HCT116 (cell line): ENCODE measurements at places on chromosomes 6 and 20. TPM values are rescaled to one million over a fixed set of nuclear protein-coding genes. Genes with fewer than 3 reads are reported as not detected.

DNA sequence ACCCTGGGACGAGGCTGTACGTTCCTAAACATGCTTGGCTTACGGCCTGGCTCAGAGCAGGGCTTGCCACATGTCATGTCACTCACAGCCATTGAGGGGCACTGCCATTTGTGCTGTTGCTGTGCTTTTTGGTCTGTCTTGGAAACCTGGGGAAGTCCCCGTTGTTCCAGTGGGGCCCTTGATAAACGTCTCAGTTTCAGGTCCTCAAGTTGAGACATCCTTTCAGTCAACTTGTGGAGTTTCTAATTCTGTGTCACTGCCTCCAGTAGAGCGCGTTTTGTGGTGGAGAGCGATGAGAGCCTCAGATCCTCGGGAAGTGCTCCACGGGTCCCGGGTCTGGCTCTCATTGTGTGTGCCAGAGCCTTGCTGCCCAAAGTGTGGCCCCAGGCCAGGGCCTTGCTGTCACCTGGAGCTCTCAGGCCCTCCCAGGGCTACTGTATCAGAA lies 43.0 kb upstream of the CCR6 start:
- no peak overlapping the region for H3K27ac ChIP-seq
- no peak overlapping the region for H3K4me3 ChIP-seq
- DNase-seq, result no peak
- H3K4me1 ChIP-seq, result no peaks in the 10 kb centered on the region
- peaks cover 10% of the 10 kb centered on the region; the same call in 1 of the 2 replicates for H3K27me3 ChIP-seq

The C6orf52 gene
- total RNA-seq, result 3.9 TPM

GRCh38 chr6:148396411-148396810 lies 53.8 kb downstream of the SASH1 start:
- H3K27me3 ChIP-seq, result no peaks in the 10 kb centered on the region
- H3K36me3 ChIP-seq, result no peaks in the 10 kb centered on the region
- DNase-seq, result no peak
- H3K4me3 ChIP-seq, result no peak overlapping the region

The RSPO3 gene
- not detected for total RNA-seq

DNA sequence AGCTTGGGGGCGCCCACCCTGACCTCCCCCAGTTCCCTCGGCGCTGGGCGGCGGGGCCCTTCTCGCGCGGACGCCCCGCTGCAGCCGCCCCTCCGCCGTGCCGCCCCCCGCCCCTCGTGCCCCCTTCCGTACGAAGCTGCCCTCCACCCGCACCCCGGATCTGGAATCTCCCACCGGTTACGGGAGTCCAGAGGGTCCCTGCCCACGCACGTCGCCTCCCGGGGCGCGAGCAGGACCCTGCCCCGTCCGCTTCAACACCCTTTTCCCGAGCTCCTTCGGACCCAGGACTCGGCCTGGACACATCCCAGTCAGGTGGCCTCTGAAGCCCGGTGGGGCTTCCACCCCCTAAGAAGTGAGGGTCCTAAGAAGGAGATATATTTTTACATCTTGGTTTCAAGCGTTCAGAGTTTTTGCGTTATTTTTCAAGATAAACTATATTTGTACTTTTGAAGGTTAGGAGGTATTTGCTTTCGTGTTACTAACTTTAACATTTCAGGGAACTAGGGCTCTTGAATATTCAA lies 506 bp downstream of the ARFGAP1 start:
- peak overlapping the region; percentile 98 for H3K4me3 ChIP-seq
- no peaks in the 10 kb centered on the region for H3K27me3 ChIP-seq
- peaks cover 24% of the 10 kb centered on the region for H3K36me3 ChIP-seq

The RGS19 gene
- 21.4 TPM for total RNA-seq

The PLN gene
- total RNA-seq, result not detected

The LGSN gene
- total RNA-seq, result 0.30 TPM

DNA sequence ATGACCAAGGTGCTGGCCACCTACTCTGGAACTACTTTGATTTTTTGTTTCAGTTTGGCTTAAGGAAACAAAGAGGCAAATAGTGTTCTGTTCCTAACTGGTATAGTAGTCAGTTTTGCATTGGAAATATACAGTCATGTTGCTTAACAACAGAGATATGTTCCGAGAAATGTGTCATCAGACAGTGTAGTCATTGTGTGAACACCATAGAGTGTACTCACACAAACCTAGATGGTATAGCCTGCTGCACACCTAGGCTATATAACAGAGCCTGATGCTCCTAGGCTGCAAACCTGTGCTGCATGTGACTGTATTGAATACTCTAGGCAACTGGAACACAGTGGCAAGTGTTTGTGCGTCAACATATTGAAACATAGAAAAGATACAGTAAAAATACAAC lies 80.4 kb downstream of the ARID1B start:
- no peaks in the 10 kb centered on the region for H3K27me3 ChIP-seq
- H3K27ac ChIP-seq, result no peak overlapping the region
- no peak overlapping the region for H3K4me3 ChIP-seq
- DNase-seq, result no peak
- no peaks in the 10 kb centered on the region for H3K36me3 ChIP-seq
- H3K4me1 ChIP-seq, result no peaks in the 10 kb centered on the region

- H3K27me3 ChIP-seq, result no peaks in the 10 kb centered on the region
- no peaks in the 10 kb centered on the region for H3K36me3 ChIP-seq
- DNase-seq, result no peak
- no peaks in the 10 kb centered on the region for H3K4me1 ChIP-seq
- H3K4me3 ChIP-seq, result no peak overlapping the region
Observed at GRCh38 chr6:119929121-119929520, 579.6 kb upstream of the MAN1A1 start.

GRCh38 chr6:31968326-31968725 lies 3.6 kb downstream of the DXO start:
- no peak overlapping the region for H3K27ac ChIP-seq
- H3K36me3 ChIP-seq, result peaks cover 39% of the 10 kb centered on the region; the same call in 1 of the 2 replicates
- H3K4me1 ChIP-seq, result peaks cover 21% of the 10 kb centered on the region
- no peak overlapping the region for H3K4me3 ChIP-seq
- H3K27me3 ChIP-seq, result no peaks in the 10 kb centered on the region

- no peak overlapping the region for H3K4me3 ChIP-seq
- H3K36me3 ChIP-seq, result no peaks in the 10 kb centered on the region
- DNase-seq, result no peak
- no peak overlapping the region for H3K27ac ChIP-seq
- no peaks in the 10 kb centered on the region for H3K27me3 ChIP-seq
- H3K4me1 ChIP-seq, result peaks cover 9% of the 10 kb centered on the region
Observed at GRCh38 chr20:32249030-32249738, 28.3 kb upstream of the KIF3B start.

GRCh38 chr6:3661390-3661789 lies 90.1 kb downstream of the PXDC1 start:
- no peak overlapping the region for H3K4me3 ChIP-seq
- H3K36me3 ChIP-seq, result no peaks in the 10 kb centered on the region
- no peak for DNase-seq
- H3K27ac ChIP-seq, result no peak overlapping the region
- no peaks in the 10 kb centered on the region for H3K27me3 ChIP-seq

The SLC24A3 gene
- total RNA-seq, result not detected

DNA sequence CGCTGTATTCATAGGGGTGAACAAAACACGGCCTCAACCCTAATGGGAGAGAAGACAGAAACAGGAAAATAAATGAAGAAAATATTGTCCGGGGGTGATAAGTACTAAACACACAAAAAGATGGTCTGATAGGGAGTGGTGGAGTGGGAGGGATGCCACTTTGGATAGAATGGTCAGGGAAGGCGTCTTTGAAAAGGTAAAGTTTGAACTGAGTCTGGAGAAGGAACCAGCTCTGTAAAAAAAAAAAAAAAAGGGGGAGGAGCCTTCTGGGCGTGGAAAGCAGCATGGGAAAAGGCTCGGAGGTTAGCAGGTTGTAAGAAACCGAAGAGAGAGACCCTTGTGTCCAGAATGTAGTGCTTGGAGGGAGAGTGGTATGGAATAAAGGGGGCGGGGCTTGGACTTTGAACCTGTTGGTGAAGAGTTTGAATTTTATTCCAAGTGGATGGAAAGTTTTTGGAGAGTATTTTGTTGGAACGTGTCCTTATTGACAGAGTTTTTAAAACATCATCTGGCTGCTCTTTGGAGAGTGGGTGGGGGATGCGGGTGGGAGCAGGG lies 1.8 kb downstream of the CHMP4B start:
- peaks cover 8% of the 10 kb centered on the region for H3K4me1 ChIP-seq
- peak overlapping the region; percentile 87 for H3K4me3 ChIP-seq
- no peaks in the 10 kb centered on the region for H3K27me3 ChIP-seq

- H3K27ac ChIP-seq, result no peak overlapping the region
- H3K4me1 ChIP-seq, result no peaks in the 10 kb centered on the region
- no peak overlapping the region for H3K4me3 ChIP-seq
- H3K36me3 ChIP-seq, result no peaks in the 10 kb centered on the region
- no peak for DNase-seq
- H3K27me3 ChIP-seq, result 0 out of 2 replicates have a peak, but pooled peaks cover 4% of the 10 kb centered on the region
Observed at GRCh38 chr6:167797011-167797471, 29.7 kb upstream of the AFDN start.

- no peak overlapping the region for H3K27ac ChIP-seq
- H3K27me3 ChIP-seq, result no peaks in the 10 kb centered on the region
- DNase-seq, result no peak
- H3K4me1 ChIP-seq, result no peaks in the 10 kb centered on the region
- no peaks in the 10 kb centered on the region for H3K36me3 ChIP-seq
Observed at GRCh38 chr6:160141001-160141726, 19.5 kb downstream of the SLC22A1 start.

DNA sequence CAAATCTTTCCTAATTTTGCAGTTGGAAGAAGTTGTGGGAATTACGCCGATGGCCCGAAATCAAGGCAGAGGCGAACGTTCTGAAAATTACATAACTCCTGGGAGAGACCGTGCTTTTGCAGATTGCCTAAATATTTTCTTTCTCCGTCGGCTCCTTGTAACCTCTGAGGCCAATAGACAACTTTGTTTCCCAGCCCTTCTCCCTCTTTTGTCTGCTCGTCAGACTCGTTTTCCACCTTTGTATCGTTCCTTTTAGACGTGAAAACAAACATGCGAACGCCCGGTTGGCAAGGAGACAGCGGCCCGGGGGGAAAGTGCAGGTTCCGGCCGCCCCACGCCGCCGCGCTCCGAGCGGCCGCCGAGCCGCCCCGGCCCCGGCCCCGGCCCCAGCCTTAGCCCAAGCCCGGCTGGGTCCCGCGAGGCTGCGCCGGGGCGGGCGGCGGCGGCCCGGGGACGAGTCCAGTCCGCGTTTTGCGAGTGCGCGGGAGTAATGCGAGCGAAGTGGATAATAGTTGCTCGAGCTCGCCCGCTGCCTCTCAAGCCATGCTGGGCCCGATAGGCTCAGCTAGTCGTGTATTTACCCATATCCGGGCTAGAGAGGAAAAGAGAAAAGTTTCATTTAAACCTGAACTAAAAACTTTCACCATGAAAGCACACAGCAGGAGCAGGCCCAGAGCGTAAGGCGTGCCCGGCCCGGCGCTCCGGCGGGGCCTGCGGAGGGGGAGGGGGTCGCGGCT lies at the start of gene ARID1B:
Gene ARID1B, plus strand, starts transcription at position 539 of the 737 bp plus-strand sequence. CDS start 303 bp downstream, outside the sequence.
- peak within 1 kb of the TSS; percentile 77 for H3K4me3 ChIP-seq
- no peak for DNase-seq
- peaks cover 40% of the 10 kb centered on the region for H3K4me1 ChIP-seq
- no peaks in the 10 kb centered on the region for H3K27me3 ChIP-seq
- no peaks in the 10 kb centered on the region for H3K36me3 ChIP-seq
- H3K27ac ChIP-seq, result peak within 1 kb of the TSS; percentile 95

DNA sequence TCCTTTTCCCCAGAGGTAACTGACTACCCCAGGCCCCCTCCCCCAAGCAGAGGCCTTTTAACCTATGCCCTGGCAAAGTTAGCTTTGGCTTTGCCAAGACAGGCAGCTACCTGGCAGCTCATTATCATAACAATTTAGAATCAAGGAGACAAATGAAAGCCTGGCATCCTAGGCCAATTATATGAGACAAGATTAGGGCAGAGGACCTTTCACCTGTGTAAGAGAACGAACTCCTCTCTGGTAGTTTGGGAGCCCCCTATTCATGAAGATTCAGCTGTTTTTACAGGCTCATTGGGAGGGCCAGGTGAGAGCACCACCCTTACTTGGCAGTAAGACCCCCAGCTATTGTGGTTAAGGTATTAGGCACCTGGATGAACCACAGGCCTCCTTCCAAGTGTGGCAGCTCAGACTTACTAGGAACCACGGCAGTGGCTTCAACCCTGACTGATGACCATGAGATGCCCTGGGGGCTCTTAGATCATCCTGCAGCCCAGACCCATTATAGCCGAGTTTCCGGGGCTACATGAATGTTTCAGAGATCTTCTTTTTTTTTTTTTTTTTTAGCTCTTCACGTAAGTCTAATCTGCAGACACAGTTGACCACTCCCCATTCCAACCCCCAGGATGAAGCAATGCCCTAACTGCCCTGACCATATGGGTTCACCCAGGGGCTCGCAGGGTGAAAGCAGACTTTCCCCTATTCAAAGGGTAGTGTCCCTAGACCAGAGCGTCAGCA lies 56.2 kb downstream of the RAB44 start:
- H3K27ac ChIP-seq, result no peak overlapping the region
- H3K4me3 ChIP-seq, result no peak overlapping the region
- H3K4me1 ChIP-seq, result peaks cover 7% of the 10 kb centered on the region; the same call in 1 of the 2 replicates
- no peaks in the 10 kb centered on the region for H3K36me3 ChIP-seq
- DNase-seq, result no peak

DNA sequence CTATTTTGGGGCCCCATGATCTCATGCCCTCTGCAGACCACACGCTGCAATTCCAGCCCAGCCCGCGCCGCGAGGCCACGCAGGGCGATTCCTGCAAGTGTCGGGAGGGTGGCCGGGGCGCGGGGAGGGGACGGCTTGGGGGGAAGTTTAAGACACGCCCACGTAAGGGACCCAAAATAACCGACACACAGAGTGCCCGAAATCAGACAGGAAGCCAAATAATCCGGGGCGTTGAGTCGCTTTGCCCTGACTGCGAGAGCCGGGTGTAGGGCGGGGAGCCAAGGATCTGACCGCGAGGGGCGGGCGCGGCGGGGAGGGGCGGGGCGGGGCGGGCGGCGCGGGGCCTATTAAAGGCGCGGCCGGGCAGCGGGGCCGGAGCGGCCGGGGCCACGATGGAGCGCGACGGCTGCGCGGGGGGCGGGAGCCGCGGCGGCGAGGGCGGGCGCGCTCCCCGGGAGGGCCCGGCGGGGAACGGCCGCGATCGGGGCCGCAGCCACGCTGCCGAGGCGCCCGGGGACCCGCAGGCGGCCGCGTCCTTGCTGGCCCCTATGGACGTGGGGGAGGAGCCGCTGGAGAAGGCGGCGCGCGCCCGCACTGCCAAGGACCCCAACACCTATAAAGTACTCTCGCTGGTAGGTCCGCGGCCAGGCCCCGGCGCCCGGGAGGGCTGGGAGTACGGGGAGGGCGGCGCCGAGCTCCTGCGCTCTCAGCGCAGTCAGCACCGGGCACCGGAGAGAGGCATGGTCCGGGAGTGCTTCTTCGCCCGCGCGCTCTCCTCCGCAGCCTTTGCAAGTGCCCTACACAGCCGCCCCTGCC lies at the start of gene ENPP1:
Gene ENPP1, plus strand, starts transcription at position 377 of the 816 bp plus-strand sequence. Its CDS starts 16 bp downstream, at position 393.
- peak; percentile 21 for DNase-seq
- H3K36me3 ChIP-seq, result no peaks in the 10 kb centered on the region
- peak within 1 kb of the TSS; percentile 64 for H3K4me3 ChIP-seq
- peak within 1 kb of the TSS; percentile 38; the same call in 1 of the 2 replicates for H3K27ac ChIP-seq
- no peaks in the 10 kb centered on the region for H3K27me3 ChIP-seq

GRCh38 chr6:27031302-27031701 lies 216.2 kb upstream of the PRSS16 start:
- H3K4me1 ChIP-seq, result no peaks in the 10 kb centered on the region
- H3K27ac ChIP-seq, result no peak overlapping the region
- H3K4me3 ChIP-seq, result no peak overlapping the region
- no peaks in the 10 kb centered on the region for H3K36me3 ChIP-seq
